D721Med (cell line): ENCODE measurements at places on chromosomes 16 and 17.

DNA sequence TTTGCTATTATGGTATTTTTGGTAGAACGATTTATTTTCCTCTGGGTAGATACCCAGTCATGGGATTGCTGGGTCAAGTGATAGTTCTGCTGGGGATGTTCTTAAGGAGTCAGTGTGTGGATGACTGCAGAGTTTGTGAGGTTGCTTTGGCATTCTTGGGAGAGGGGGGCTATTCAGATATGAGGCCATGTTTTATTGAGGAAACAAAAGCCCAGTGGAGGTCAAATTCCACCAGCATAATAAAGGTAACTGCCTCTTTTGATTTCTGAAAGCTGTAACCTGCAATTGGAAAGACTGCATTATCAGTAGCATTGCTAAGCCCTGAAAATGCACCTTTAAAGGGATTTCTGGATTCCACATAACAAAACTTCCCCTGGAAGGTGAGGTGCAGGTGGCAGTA, 43.7 kb upstream of the HNF1B start:
- DNase-seq = no peak

DNA sequence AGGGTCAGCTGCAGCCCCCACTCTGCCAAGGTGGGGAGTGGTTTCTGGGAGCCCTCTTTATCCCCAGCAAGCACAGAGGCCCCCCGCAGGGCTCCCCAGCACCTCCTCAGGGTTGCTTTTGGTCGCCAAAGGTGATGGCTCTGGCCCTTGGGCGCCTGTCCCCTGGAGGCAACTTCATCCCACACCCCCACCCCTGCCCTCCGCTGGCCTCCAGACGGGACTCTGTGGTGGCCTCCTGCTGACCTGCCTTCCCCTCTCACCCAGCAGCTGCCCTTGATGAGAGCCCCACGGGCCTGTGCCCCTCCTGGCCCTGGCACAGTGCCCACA, 7.8 kb upstream of the RHOT2 start:
- no peak for DNase-seq

GRCh38 chr17:76370261-76370993, 14.0 kb upstream of the SPHK1 start:
- DNase-seq = no peak

GRCh38 chr17:80294653-80295052, 34.0 kb downstream of the RNF213 start:
- DNase-seq = no peak

DNA sequence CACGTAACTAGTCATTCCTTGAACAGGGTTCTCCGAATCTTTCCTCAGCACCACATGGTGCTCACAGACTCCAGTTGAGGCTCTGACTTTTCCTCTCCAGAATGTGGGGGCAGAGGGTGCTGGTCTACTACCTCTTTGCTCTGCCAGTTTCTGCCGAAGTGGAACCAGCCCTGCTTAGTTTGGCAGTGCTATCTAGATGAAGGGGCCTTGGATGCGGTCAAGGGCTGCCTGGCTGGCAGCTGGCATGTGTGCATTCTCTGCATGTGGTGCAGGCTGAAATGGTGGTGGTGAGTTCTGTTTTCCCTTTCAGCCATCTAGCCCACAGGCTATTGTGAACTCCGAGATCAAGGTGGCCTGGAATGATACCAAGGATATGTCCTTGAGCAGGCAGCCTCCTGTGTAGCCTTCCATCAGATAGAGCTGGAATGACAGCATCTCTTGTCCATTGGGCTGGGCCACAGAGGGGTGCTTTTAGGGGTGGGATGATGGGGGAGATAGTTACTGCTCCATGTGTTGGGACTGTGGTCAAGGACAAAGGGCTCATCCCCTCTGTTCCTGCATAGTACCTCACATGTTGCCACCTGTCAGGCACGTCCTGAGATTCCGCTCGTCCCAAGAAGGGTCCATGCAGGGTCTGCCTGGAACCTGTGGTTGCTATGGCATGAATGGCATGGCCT, 2.0 kb downstream of the DYNLL2 start:
- no peak for DNase-seq

DNA sequence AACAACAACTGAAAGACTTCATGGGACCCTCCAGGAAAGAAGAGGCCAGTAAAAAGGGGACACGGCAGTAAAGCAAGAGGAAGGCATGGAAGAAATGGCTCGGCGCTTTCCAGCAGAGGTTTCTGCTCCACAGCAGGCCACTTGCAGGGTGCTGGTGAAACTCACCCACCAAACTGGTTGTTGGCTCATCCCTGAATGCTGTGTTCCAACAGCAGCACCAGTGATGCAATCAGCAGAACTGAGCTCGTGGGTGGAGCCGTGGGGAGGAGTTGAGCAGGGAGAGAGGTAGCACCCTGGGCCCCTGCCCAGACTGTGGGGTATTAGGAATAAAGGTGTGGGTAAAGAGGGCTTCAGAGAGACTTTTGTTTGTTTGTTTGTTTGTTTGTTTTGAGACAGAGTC, 62.8 kb upstream of the ADCY9 start:
- no peak for DNase-seq
